Liver (tissue), 10 donors: ENCODE measurements at places on chromosomes 1 and 21.
A peak's percentile ranks its signal among the peaks of the same experiment; 100 is the strongest.

DNA sequence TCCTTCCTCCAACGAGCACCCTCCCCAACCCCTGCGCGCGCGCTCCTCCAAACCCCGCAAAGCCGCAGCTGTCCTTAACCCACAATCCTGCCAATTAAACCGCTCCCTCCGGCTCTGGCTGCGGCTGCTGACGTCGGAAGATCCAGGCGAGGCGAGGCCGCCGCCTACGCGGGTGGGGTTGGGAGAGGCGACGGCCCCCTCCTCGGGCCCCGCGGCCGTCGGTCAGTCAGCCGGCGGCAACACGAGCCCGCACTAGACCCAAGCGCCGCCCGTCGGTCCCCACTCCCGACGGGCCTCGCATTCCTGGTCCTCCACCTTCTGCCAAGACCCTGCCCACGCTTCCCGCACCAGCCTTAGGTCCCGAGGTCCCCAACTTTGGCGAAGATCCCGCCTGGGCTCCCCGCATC, 75.4 kb downstream of the VWA5B1 start:
- DNase-seq: no peak

GRCh38 chr1:219581344-219581743, 31.6 kb downstream of the ZC3H11B start:
- no peak for DNase-seq

DNA sequence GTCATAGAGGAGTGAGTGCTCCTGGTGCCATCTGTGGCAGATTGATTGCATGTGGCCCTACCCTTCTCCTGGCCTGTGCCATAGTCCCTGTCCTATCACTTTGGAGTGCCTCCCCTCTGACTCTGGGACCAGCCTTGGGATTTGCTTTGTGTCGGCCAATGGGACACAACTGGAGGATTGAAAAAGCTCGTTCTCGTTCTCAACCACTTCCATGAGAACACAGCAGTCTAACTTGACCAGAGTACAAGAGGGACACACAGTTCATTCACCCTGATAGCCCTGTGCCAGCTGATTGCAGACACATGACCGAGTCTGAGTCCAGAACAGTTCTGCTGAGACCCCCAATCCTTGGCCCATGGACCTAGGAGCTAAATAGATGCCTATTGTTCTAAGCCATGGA, 47.8 kb downstream of the C1orf198 start:
- peak; percentile 13 for DNase-seq

- no peak for DNase-seq
Observed at GRCh38 chr1:157105298-157105987, 5.8 kb upstream of the ETV3L start.

DNA sequence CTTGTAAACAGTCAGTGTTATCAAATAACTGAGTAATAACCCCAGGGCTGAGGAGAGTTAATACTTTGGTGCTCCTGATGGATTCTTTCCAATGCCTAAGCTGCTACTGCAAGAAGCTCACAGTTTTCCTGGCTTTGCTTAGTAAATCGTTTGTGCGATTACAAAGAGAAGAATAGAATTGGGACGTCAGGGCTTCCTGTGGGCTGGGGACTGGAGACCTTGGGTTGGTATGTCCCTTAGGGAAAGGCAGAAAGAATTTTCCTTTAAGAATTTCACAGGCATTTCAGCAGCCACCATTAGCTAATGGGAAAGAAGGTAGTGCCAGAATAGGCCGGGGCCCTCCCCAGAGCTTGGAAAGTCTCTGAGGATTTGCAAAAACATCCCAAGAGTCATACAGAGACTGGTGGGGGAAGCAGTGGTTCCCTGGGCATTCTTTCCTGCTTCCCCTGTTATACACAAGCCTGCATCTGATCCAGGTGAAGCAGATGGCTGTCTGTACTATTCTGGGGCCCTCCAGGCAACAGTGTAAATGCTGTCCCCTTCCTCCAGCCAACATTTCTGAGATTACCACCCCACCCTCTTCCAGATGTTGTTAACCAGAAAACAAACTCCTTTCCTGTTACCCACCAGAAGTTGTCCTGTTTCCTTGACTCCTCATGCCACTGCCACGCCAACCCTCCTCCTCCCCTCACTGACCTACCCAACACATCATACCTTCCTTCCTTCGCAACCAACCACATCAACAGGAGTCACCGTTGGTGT, 40.2 kb downstream of the PLXNA2 start:
- DNase-seq: no peak

- no peak for DNase-seq
Observed at GRCh38 chr21:27047658-27048314, 80.9 kb upstream of the ADAMTS5 start.

DNA sequence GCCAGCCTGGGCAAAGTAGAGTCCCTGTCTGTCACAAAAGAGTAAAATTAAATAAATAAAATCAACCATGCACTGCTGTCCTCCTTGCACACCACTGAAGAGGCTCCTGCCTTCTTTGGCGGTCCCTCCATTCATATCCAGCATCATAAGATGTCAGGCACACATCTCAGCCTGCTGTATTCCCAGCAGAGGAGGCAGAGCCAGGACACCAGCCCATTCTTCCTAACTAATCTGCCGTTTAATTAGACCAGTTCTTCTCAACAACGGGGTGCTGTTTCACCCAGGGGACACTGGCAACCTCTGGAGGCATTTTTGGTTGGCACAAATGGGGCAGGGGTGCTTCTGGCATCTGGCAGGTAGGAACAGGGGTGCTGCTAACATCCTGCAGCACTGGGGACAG, 119.7 kb downstream of the ETS2 start:
- no peak for DNase-seq

GRCh38 chr21:16476056-16476825, 746.5 kb downstream of the USP25 start:
- DNase-seq: no peak

GRCh38 chr1:199690496-199690895, 337.0 kb upstream of the NR5A2 start:
- no peak for DNase-seq

DNA sequence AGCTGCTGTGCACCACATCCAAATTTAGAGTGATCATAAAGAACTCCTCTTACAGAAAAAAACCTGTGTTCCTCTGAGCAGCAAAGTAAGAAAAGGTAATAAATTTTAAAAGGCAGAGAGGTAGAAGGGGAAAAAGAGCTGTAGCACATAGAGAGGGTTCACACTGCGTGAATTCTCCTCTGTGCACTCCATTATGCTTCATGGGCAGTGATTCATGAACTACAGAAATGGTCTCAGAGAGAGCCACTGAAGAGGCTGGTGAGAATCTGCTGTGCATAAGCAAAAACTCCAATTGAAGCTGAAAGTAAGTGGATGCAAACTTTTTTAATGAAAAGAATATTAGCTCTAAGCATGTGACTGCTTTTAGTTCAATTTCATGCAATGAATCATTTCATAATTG, 65.0 kb downstream of the CRB1 start:
- no peak for DNase-seq

- no peak for DNase-seq
Observed at GRCh38 chr1:17732475-17732874, 22.7 kb upstream of the ACTL8 start.

GRCh38 chr21:27021801-27022200, 54.9 kb upstream of the ADAMTS5 start:
- DNase-seq: no peak

DNA sequence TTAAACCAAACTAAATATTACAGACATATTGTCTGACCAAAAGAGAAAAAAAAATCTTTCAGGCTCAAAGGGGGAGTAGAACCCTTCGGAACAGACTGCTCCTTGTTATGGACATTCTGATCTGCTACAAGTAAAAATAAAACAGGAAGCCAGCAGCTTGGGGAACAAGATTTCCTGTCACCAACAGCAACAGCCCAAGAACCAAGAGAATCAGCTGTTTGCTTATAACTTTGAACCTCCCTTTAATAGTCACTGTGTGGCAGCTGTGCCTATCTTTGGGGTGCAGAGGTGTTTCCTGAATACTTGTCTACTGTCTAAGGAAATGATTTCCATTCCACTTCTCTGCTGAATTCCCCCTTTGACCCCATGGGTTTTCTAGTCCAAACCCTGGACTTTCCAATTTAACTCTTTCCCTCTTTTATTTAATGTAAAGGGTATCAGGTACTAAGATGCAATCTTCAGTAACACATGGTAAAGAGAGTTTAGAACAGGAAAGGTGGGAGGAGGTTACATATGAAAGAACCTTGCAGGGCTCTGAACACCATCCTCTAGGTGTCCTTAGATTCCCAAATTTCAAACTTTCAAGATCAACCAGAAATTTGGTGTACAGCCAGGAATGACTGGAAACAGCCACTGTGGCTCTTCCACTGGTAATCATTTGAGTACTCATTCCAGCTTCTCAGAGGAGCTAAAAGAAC, 38.6 kb downstream of the GPR3 start:
- DNase-seq: no peak

DNA sequence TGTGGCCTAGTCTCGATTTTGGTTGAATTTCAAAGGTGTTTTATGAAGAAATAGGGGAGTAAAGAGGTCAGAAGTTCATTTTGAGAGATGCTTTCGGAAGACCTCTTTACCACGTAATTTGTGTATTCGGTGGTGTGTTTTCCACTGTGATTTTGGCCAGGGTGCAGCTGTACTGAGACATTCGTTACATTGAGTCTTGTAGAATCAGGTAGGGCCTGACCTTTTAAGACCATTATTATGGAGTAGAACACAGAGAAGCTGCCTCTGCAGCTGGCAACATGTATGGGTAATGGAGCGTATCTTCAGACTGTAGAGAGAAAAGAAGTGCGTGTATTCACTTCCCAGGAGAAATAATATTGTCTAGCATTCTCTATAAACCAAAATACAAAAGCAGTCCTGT, 326.5 kb downstream of the PDE4B start:
- no peak for DNase-seq

DNA sequence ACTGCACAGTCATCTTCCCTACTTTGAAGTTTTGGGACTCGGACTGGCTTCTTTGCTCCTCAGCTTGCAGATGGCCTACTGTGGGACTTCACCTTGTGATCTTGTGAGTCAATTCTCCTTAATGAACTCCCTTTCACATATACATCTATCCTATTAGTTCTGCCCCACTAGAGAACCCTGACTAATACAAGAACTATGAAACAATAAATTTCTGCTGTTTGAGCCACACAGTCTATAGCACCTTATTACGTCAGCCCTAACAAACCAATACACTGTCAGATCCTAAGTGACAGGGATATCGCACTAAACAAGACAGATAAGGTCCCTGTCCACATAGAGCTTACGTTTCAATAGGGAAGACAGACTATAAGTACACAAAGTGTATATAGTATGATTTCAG, 120.1 kb downstream of the PLPP3 start:
- DNase-seq: no peak

- DNase-seq: no peak
Observed at GRCh38 chr1:119516680-119517079, 9.7 kb downstream of the HSD3B1 start.

GRCh38 chr1:222618880-222619596, 1.1 kb downstream of the MIA3 start:
- peak; percentile 46 for DNase-seq

DNA sequence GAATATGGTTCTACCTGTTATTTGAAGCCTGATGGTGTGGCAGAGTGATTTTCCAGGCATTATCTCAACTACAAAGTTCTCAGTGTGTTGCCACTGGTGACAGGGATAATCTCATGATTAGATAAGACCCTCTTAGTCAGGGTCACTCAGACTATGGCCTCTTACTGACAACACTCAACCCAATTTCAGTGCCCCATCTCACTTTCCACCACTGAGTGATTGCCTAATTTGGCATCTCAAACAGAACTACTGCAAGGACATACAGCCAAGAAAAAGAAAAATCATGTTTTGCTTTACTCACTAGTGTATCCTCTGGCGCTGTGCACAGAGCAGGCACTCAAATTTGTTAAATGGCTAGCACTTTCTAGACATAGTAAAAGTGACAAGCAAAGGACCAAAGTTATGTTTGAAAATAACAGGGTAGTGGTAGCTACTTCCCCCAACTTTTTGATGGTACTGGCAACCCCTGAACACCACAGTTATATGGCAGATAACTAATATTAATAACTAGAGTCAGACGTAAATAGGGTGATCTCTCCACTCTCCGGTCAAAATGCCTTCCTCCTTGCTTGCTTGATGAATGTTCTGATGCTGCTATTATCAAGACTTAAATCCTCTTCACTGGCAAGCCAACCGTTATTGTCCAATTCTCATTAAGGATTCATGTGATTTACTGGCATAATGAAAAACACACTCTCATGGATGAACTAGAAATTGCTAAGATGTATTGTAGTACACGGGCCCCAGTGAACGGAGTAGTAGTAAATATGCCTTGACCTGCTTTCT, 37.1 kb upstream of the SLC30A10 start:
- no peak for DNase-seq

DNA sequence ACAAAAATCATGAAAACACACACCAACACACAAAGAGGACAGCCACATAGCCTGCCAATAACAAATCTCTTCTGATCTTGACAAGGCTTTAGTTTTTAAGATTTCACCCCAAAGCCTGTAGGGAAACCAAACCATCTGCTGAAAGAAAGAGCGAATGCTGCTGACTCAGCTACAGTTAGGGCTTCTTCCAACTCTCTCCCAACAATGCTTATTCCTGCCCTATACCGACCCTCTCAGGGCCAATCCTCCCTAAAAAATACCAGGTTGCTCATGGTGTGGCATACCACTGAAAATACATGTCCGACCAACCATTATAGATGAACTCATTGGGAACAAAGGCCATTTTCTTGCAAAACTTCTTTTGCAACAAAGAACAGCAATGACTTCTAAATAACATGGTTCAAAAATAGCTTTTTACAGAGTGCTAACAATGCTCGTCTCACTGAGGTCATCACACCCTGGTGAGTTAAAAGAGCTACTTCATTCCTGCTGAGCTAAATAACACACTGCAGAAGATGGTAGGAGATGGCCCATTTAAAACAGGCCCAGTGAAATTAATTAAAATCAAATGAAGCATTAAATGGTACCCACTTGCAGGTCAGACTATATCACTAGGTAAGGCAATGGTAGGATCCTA, 86.1 kb downstream of the KIAA0319L start:
- DNase-seq: no peak

- peak; percentile 75 for DNase-seq
Observed at GRCh38 chr1:24502709-24503058, at the start of gene RCAN3. Gene RCAN3, plus strand, starts transcription at chr1:24502836. Its CDS starts 11,537 bp downstream, at chr1:24514373.

DNA sequence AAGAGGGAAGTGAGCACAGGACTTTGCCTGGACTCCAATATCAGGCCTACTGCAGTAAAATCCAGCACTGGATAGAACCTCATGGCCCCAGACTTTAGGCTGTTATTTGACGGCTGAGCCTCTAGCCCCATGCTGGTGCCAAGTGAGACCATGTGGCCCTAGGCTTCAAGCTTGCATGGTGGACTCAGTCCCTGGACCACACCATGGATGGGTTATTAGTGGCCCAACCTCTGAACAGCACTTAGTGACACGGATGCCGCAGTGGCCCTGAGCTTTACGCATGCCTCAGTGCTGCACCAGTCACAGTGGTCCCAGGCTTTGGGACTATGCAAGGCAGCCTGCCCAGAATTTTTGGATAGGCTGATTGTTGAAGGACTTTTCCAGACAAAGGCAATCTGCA, 13.0 kb downstream of the IFI44L start:
- DNase-seq: no peak

- no peak for DNase-seq
Observed at GRCh38 chr1:211529453-211529852, 37.5 kb upstream of the RD3 start.

GRCh38 chr1:233600488-233600887, 13.4 kb upstream of the KCNK1 start:
- no peak for DNase-seq

- DNase-seq: no peak
Observed at GRCh38 chr1:226029093-226029496, 30.0 kb upstream of the SDE2 start.
